Sigmoid colon (tissue), 7 donors: ENCODE measurements at places on chromosomes 7 and 10. TPM values are rescaled to one million over a fixed set of nuclear protein-coding genes. Genes with fewer than 3 reads are reported as not detected.

ACBD5 gene
- 14.8 TPM for total RNA-seq

TRIM74 gene
- not detected for total RNA-seq

TMEM72 gene
- not detected for total RNA-seq

ACTL6B gene
- not detected for total RNA-seq

VSTM4 gene
- total RNA-seq: 12.2 TPM

GJC3 gene
- total RNA-seq: 0.71 TPM

PTPN20 gene
- not detected for total RNA-seq

OPALIN gene
- not detected for total RNA-seq

PLA2G12B gene
- total RNA-seq: not detected

DDC gene
- not detected for total RNA-seq

AGAP9 gene
- total RNA-seq: 7.7 TPM

TMEM225B gene
- total RNA-seq: 0.41 TPM

RAPGEF5 gene
- 17.4 TPM for total RNA-seq

ATP6V0A4 gene
- not detected for total RNA-seq

BMI1 gene
- 58.9 TPM for total RNA-seq

COL28A1 gene
- 22.8 TPM for total RNA-seq

NEUROG3 gene
- total RNA-seq: not detected

ANKRD1 gene
- total RNA-seq: not detected

SLC26A5 gene
- 0.54 TPM for total RNA-seq

TMEM168 gene
- total RNA-seq: 14.3 TPM

ACTR3C gene
- total RNA-seq: 2.9 TPM
